ENCODE measurements at places on chromosomes 1 and 21.

GRCh38 chr1:243917177-243917862 lies 67.3 kb upstream of the AKT3 start:
- peak; percentile 80 for DNase-seq

- no peak for DNase-seq
Observed at GRCh38 chr1:25932321-25932720, 26.1 kb upstream of the STMN1 start.

DNA sequence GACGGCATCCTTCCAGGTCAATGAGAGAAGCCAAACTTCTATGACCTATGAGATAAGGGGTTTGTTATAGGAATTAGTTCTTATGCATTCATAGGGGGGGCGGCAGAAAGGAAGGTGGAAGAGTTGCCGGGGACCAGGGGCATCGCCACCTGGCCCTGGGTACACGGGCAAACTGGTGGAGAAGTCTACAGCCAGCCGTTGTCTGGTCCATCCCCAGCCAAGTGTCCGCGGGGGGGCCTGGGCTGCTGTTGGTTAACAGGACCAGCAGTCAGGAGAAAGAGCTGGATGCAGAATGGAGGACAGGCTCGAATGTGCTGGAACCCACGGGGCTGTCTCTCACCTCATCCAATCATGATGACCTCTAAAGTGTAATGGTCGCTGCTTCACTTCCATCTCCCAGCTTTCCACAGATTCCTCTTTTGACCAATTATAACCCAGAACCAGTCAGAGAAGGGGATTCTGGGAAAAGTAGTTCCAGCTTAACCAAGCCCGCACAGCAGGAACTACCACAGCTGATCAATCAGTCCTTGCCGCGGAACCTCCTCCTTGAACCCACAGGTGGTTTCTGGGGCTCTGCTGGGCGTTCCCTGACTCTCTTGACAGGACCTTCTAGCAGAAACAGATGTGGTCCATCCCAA lies 17.8 kb downstream of the TMEM51 start:
- DNase-seq, result no peak

DNA sequence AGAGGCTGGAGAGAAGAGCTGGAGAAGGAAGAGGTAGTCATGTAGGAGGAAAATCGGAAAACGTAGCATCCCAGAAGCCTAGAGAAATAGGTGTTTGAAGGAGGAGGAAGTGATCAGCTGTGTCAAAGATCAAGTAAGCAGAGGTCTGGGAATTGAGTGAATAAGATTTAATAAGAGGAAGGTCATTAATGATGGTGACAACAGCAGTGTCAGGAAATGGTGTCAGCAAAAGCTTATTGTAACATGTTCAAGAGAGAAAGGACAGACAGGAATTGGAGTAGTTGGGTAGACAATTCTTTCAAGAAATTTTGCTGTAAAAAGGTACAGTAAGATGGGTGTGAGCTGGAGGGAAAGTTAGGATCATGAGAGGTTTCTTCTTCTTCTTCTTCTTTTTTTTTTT lies 41.6 kb upstream of the SLC6A9 start:
- DNase-seq, result no peak

GRCh38 chr1:202259705-202260104 lies 66.1 kb downstream of the LGR6 start:
- DNase-seq, result peak; percentile 48

DNA sequence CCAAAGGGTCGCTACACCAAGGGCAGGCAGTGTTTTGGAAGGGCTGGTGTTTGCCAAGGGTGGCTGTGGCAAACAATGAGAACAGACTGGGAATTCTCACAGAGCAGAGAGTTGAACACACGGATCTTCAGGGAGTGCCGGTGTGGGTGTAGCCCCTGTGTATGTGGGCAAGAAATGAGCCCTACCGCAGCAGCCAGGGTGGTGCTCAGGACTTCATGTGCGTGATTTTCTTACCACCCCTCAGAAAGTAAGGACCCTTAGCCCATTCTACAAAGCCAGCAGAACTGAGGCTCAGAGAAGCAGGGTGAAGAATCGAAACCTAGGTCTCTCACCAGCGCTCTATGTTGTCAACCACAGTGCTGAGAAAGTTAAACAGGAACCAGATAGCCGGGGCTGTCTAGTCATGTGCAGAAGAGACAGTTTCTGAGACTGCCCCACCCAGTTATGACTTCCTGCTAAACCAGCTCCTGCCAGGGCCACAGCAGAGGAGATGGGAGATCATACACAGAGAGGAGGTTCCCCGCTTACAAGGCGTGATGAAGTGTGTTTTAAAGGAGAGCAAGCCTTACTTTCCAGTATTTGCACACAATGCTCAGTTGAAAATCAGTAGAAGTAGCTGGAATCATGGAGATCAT lies 21.9 kb upstream of the MORC3 start:
- DNase-seq, result no peak

DNA sequence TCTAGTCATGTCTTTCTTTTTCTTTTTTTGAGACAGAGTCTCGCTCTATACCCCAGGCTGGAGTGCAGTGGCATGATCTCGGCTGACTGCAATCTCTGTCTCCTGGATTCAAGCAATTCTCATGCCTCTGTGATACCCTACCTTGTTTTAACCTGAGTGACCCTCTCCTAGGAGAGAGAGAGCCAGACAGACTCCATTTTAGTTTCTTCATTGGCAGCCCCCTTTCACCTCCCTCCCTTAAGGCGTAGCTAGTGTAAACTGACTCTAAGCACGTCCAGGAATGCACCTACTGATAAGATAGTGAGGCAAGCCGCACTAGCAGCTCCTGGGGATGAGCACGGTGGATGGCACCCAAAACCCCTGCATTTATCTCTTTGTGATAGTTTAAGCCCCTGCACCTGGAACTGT lies 5.2 kb upstream of the PKNOX1 start:
- DNase-seq, result peak; percentile 56

DNA sequence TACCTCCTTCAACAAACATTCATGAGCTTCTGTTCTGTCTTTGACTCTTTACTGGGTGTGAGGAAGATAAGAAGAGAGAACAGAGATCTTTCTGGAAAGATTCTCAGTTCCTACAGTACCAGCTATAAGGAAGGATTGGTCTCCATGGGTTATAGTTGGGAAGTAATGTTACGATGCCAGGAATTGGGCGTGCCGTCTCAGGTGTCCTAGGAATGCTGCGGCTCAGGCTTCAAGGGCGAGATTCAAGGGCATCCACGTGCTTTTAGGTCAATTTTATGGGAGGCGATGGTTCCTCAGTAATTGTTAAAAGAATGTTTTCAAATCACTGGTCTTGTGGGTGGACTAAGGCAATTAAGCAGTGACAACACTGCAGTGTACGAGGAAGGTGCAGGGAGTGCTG lies 27.3 kb downstream of the COG2 start:
- DNase-seq, result no peak

- peak; percentile 84 for DNase-seq
Observed at GRCh38 chr1:2132222-2133038, 62.1 kb downstream of the FAAP20 start.

DNA sequence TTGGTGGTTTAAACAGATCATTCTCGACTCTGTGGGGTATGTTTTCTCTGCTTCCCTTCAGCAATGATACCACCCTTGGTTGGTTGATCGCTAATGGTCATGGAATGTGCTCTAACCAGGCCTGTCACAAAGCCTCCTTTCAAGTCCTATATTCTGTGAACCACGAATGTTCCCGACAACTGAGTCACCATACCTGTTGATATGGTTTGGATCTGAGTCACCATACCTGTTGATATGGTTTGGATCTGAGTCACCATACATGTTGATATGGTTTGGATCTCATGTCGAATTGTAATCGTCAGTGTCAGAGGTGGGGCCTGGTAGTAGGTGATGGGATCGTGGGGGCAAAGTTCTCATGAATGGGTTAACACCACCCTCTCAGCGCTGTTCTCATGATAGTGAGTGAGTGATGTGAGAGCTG lies 10.2 kb upstream of the CAMK2N1 start:
- DNase-seq, result no peak

DNA sequence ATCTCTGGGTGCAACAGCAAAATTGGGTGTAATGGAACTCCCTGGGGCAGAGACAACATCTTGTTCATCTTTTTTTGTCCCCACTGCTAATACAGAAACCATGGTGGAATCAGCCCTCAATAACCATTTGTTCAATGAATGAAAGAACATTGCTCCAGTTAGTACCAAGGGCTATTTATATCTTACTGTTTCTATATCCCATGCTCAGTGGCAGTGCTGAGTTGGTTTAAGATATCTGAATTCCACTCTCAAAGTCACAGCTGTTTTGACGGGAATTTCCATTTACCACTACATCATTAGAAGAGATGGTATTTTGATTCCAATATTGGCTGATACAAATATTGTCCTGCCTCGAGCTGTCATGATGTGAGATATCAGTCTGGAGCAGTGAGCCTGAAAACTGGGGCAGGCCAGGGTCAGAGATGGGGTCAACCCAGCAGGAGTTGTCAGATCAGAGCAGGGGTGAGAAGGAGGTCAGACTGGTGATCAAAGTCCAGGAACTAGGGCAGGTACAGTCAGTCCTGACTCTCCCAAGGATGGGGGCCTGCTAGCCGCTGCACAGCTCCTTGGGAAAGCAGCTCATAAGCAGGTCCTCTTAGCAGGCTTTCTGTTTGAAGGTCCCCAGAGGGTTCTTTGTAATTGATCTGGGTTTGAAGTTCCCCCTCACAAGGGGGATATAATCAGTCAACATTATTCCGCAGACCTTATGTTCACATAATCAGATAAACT lies 5.8 kb upstream of the PHC2 start:
- DNase-seq, result no peak

DNA sequence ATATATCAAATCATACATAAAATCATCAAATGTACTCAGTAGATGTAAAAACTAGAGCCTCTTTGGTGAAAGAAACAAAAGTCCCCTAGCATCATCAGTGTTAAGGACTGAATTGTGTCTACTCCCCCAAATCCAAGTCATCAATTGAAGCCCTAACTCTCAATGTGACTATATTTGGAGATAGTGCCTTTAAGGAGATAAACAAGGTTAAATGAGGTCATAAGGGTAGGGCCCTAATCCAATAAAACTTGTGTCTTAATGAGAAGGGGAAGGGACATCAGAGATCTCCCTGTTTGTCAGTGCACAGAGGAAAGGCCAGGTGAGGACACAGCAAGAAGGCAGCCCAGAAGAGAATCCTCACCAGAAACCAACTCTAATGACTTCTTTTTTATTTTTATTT lies 33.5 kb downstream of the USP24 start:
- no peak for DNase-seq

DNA sequence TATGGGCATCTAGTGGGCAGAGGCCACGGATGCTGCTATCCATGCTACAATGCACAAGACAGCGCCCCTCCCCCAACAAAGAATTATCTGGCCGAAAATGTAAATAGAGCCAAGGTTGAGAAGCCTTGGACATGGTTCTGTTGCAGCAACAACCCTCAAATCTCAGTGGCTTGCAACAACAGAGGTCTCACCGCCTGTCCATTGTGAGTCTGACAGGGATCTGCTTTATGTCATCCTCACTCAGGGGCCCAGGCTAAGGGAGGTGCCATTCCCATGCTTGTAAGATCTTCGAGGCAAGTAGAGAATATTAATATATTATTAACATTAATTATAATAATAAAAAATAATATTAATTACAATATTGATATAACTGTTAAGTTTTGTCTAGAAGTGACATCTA lies 9.5 kb upstream of the PITHD1 start:
- DNase-seq, result peak; percentile 31

- DNase-seq, result no peak
Observed at GRCh38 chr1:205583461-205584130, 48.2 kb downstream of the ELK4 start.

DNA sequence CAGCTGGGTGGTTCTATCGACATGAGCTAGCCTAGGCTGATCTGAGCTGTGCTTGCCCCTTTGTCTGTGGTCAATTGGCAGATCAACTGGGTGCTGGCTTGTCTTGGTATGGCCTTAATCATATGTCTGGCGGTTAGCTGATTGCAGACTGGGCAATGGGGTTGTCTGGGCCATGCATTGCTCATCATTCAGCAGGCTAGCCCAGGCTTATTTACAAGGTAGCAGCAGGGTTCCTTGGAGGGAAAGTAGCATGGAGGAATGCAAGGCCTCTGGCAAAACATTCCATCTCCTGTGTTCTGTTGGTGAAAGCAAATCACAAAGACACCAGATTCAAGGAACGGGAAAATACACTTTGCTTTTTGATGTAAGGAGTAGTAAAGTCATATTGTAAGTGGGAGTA lies 84.0 kb upstream of the IVNS1ABP start:
- peak; percentile 94 for DNase-seq

DNA sequence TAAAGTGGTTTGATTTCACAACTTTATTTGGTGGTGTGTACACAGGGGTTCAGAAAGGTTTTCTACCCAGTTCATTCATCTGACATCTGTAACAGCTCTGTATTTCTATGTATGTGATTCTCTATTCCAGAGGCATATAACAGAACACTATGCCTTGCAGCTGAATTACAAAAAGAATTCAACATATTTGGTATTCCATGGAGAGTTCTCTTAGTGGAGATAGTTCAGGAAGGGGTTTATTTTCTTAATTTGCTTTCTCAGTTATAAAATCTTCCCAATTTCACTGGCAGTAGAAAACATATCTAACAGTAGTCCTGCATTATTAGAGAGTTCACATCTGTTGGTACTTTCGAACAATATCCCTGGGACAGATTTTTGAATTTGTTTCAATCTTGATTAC lies 207.9 kb upstream of the LYPLAL1 start:
- no peak for DNase-seq

GRCh38 chr21:39641827-39642450 lies 29.2 kb downstream of the B3GALT5 start:
- DNase-seq, result no peak

DNA sequence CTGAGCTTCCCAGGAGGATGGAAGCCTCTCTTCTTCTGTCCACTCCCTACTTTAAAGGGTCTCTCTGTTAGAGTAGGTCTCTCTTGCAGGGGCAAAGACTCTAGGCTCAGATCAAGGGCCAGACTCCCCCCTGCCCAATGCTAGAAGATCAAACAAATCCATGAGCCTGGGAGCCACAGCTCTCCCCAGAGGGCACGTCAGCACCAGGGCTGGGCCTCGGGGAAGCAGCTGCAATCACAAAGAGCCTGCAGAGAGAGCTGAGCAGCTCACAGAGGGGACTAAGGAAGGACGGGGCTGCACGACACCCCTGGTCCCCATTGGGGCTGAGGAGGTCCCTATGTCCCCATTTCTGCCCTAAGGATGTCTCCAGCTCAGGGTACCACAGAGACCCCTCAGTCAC lies 3.9 kb downstream of the CNTN2 start:
- DNase-seq, result no peak

- no peak for DNase-seq
Observed at GRCh38 chr1:228148935-228149405, 760 bp upstream of the GJC2 start.

- no peak for DNase-seq
Observed at GRCh38 chr1:65490231-65491009, 70.0 kb downstream of the LEPR start.

- DNase-seq, result no peak
Observed at GRCh38 chr21:35927262-35927661, 133.1 kb downstream of the SETD4 start.

GRCh38 chr1:109954041-109954512 lies 30.5 kb upstream of the AHCYL1 start:
- peak; percentile 65 for DNase-seq

GRCh38 chr21:42003051-42003461 lies 7.1 kb downstream of the ZBTB21 start:
- DNase-seq, result no peak

DNA sequence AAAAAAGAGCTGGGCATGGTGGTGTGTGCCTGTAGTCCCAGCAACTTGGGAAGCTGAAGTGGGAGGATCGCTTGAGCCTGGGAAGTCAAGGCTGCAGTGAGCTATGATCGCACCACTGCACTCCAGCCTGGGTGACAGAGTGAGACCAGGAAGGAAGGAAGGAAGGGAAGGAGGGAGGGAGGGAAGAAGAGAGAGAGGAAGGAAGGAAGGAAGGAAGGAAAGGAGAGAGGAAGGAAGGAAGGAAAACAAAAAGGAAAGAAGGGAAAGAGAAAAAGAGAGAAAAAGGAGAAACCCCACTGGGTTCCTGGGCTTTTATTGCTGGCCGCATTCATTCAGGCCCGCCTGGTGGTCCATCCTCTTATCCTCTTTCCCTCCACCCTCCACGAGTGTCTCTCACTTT lies 9.8 kb downstream of the SLC2A7 start:
- DNase-seq, result no peak
